ENCODE measurements at places on chromosomes 3 and 15. TPM values are rescaled to one million over a fixed set of nuclear protein-coding genes. Genes with fewer than 3 reads are reported as not detected.

ZNF385D gene
- 0.96 TPM for total RNA-seq

SLC12A6 gene
- 13.8 TPM for total RNA-seq

CFAP161 gene
- total RNA-seq: not detected

PIGZ gene
- 1.5 TPM for total RNA-seq

CIB2 gene
- total RNA-seq: 1.9 TPM

TAGLN3 gene
- total RNA-seq: 0.85 TPM

SRGAP3 gene
- 9.3 TPM for total RNA-seq

P4HTM gene
- total RNA-seq: 45.7 TPM

LDHAL6B gene
- not detected for total RNA-seq

CYB561D2 gene
- total RNA-seq: 34.1 TPM

IFT80 gene
- 36.8 TPM for total RNA-seq

ZDHHC19 gene
- total RNA-seq: not detected

OXTR gene
- total RNA-seq: 29.9 TPM

ARMC8 gene
- total RNA-seq: 50.2 TPM

TICRR gene
- 3.7 TPM for total RNA-seq

ASB14 gene
- total RNA-seq: not detected

GPR62 gene
- total RNA-seq: not detected

GOLGA8S gene
- total RNA-seq: not detected

FGF7 gene
- 236 TPM for total RNA-seq

LRRC34 gene
- 2.9 TPM for total RNA-seq

RBP2 gene
- not detected for total RNA-seq

SST gene
- not detected for total RNA-seq

AP3S2 gene
- total RNA-seq: 75.0 TPM

GOLGA8G gene
- total RNA-seq: not detected

TMEM207 gene
- not detected for total RNA-seq

HRH1 gene
- 9.6 TPM for total RNA-seq

COL8A1 gene
- total RNA-seq: 248 TPM
